ENCODE measurements at places on chromosomes 3 and 15.

GRCh38 chr15:81575436-81576123, 201.6 kb upstream of the TMC3 start:
- peak; percentile 35 for DNase-seq

GRCh38 chr3:31369637-31370379, 162.9 kb upstream of the STT3B start:
- DNase-seq = peak; percentile 69

DNA sequence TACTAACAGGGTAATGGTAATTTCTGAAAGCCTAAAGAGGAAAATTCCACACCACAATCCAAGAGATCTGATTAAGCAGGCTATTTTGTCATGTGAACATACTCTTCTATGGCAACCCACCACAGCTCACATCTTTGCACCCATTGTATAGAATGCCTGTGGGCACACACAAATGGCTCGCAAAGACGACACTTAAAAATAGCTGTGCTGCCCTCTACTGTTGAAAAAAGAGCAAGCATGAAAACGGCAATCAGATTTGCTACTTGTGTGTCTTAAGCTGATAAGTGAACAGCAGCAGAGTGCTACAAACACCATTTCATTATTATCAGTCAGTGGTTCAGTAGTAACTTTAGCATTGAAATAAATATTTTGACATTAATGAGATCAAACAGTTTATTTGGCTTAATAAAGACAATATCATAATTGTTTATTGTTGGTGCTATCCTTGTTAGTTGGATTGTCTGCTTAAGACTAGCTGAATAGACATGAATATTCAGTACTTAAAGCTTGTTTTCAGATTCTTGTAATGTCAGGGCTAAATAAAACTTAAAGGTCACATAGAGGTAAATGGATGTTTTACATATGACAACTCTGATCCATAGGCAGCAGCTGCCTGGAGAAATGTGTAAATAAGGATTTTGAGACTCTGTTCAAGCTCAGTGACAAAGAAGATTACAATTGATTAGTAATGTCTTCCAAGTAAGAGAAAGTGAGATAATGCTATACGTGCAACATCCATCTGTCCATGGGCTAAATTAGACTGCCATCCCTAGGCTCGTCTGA, 199.1 kb downstream of the LRRN1 start:
- DNase-seq = peak; percentile 20

DNA sequence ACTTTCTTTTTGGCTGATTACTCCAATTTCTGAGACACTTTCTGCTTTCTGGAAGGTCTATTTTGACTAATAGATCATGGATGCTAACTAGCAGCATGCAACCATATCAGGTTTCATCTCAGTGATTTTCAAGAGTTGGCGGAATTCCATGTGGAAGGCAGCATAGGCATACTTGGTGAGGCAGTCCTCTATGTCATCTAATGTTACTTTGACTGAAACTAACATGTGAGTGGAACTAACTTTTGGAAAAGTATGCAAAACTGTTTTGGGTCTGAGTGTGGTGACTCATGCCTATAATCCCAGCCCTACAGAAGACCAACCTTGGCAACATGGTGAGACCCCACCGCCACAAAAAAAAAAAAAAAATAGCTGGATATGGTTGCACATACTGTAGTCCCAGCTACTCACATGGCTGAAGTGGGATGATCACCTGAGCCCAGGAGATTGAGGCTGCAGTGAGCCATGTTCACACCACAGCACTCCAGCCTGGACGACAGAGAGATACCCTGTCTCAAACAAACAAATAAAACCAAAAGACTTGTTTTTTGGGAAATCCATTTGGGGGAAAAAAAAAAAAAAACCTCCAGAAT, 1033.7 kb downstream of the ROBO1 start:
- DNase-seq = peak; percentile 75

DNA sequence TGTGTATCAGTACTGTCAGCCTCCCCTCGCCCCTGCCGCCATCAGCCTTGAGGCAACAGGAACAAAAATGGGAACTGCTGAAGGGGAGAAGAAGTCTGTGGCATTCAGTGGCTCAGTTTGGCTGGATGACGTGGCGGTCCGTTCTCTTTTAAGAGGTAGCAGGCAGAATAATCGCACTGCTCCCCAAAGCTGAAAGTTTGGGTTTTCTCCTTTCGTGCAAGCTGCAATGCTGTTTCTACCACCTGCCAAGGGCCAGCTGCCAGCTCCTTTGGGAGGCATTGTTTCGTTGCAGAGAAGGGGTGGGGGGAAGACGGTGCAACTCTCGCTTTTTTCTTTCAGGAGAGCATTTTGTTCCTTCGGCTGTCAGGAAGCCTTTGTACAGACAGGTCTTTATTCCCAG, 369.6 kb upstream of the RORA start:
- DNase-seq = no peak

GRCh38 chr3:152021951-152022461, 148.6 kb downstream of the SUCNR1 start:
- DNase-seq = peak; percentile 45
